H1 (cell line): ENCODE measurements at places on chromosomes 3 and 15.

DNA sequence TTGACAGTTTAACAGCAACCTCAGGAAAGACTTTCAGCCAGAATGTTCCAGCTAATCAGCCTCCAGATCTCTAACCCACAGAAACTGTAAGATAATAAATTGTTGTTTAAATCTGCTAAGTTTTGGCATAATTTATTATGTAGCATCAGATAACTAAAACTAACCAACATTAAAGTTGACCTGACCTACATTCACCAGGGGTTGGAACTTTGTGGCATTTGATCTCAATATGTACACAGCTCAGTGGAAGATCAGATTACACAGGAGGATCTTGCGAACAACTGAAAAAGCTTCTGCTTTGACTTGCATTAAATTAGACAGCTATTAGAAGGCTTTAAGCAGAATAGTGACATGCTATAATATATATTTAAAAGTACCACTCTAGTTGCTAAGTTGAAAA lies 91.4 kb upstream of the POU1F1 start:
- no peak for DNase-seq

DNA sequence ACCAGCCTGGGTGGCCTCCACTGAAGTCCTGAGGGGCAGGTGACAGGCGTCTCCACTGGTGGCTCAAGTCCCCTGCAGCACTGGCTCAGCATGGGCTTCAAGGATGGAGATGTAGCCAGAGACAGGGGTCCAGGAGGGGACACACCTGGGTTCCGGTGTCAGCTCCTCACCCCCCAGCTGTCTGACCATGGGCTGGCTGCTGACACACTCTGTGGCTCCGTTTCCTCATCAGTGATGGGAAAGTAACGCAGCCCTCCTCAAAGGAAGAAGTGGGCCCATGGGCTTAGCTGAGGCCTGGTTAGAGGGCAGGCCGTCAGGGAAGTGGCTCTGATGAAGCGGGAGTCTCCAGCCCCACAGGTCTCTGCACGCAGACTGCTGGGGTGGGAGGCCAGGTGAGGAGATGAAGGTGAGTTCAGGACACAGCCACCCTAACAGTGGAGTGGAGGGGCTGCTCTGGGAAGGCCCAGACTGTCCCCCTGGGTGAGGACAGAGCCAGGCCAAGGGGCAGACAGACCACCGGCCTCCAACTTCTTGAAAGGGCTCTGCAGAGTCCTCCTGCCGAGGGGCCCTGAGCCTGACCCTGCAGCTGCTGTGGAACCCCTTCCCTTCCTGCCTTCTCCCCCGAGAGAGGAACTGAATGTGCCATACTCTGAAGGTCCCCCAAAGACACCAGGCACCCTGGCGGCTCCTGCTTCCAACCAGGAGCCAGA lies 24.0 kb downstream of the PSTPIP1 start:
- no peak for DNase-seq

GRCh38 chr3:71322154-71322553 lies 261.4 kb downstream of the FOXP1 start:
- DNase-seq, result no peak

DNA sequence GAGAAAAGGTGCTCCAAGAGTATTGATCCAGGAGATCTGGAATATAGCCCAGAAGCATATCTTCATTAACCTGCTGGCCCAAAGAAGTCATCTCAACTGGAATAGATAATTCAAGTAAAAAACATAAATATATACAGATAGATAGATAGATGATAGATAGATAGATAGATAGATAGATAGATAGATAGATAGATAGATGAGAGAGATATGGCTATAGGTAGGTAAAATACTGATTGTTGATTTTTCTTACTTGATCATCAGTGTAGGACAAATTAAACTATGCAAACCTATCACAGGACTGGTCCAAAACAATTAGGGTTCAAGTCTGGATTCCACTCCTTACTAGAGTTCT lies 83.6 kb downstream of the TNIK start:
- no peak for DNase-seq

DNA sequence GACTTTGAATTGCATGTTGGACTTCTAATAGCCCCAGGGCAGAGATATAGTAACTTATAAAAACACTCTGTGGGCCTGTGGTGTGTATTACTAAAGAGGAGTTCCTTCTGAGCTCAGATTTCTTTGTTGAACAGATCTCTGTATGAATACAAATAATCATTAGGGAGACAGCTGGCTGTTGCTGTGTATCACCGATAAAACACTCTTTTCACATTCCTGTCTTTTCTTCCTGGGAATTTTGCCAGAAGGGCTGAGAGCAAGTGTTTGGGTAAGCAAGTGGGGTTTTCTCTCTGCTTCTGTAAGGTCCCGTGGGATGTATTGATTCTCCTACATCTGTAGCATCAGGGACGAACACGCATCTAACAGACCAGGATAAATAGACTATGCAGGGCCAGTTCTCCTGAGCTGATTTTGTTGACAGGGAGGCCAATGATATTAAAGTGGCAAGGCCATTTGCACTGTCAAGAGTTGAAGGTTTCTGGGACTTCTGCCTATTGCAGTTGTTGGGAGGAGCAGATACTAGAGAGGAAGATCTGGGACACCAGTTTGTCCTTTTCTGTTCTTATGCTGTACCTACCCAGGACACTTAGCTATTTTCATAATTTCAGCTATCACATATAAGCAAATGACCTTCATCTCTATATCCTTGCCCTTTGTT lies 225.9 kb upstream of the CD96 start:
- no peak for DNase-seq

GRCh38 chr15:73482166-73482565 lies 39.2 kb downstream of the REC114 start:
- no peak for DNase-seq

DNA sequence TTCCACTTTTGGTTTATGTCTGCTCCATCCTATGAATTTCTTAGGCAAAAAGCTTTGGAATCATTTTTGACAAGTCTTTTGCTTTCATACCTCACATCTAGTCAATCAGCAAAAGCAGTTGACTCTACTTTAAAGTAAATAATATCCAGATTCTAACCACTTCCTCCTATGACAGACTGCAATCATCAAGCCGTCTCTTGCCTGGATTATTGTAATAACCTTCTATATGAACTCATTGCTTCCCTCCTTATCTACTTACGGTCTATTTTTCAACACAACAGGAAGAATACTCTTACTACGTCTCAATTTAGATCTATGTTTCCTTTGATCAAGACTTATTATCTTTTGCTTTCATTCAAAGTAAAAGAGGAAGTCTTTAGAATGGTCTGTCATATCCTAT lies 20.7 kb downstream of the CLDN1 start:
- DNase-seq, result no peak

DNA sequence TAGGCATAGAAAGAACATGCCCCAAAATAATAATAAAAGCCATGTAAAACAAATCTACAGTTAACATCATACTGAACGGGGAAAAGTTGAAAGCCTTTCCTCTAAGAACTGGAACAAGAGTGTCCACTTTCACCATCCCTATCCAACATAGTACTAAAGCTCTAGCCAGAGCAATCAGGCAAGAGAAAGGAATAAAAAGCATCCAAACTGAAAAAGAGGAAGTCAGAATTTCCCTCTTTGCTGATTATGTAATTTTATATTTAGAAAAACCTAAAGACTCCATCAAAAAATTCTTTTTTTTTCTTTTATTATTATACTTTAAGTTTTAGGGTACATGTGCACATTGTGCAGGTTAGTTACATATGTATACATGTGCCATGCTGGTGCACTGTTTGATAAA lies 661.6 kb upstream of the CBLB start:
- no peak for DNase-seq

GRCh38 chr3:185151101-185151963 lies 1.5 kb downstream of the C3orf70 start:
- DNase-seq, result no peak

DNA sequence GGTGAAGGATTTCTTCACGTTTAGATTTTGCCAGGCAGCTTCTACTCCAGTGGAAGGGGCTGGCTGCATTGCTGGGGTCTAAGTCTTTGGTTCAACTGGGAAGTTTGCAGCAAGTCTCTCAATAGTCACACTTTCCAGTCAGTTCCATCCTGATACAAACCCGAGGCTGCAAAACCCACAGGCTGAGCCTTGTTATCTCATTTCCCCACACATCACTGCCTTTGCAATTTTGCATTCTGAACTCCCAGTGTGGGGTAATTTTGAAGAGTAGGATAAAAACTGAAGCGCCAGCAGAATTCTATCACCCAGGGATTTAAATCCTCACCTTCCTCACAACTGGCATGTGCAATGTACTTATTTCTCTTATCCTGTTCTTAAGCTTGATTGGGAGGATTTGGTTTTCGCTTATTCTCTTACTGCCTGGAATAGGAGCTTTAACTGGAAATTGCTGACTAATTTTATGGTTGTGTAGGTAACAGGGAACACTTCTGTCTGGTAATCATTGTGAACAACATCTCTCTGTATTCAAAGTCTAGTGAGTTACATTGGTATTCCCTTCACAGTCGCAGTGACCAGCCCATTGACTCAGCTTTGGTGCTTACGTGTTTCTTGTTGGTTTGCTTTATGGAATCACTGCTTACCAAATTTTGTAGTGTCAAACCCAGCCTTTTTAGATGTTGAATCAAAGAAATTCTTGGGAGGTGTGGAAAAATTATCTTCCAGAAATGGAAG lies 142.0 kb upstream of the TOPAZ1 start:
- DNase-seq, result no peak

DNA sequence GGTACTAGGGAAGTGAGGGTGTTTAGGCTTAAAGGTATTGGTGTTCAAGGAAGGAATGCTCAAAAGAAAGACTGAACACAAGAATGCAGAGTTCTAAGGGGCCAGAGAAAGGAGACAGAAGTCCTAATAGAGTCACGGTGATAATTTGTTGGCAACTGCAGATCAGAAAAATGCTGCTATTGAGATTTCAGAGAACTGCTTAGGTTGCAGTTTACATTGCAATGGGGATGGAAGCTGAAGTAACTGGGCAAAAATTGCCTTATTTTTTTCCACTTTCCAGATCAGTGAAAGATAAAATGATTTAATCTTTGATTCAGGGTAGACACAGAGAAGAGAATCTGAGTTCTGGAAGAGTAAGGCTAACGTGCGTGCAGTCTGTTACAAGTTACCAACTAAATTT lies 199.8 kb downstream of the SQOR start:
- DNase-seq, result no peak

DNA sequence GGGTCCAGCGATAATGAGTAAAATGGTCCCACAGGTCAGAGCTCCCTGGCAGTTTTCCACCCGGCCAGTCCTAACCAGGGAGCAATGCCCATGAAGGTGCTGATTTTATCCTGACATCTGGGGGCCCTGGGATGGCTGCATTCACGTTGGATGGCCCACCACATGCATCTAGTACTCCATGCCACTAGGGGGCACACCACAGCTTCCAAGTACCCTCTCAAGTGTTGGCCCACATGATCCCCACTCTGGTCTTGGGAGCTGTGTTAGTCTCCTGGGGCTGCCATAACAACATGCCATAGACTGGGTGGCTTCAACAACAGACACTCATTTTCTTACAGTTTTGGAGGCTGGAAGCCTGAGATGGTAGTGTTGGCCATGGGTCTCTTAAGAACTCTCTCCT lies 225.5 kb downstream of the SLCO3A1 start:
- no peak for DNase-seq

DNA sequence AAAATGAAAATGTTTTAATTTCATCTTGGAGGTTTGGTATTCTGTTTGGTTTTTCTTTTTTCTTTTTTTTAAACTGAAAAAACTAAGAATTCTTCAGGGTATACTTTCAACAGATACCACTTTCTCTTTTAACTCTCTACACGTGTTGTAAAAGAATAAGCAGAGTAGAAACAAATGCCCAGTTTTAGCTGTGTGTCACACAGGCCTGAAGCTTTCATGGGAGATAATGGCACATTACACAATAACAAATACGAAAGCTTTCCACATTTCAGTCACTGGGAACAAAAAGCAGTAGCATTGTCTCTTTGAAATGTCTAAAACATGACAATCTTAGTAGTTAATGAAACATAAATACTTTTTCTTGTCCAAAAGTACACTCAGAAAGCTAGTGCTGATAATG lies 818.5 kb downstream of the TBL1XR1 start:
- no peak for DNase-seq

GRCh38 chr3:60309539-60310268 lies 941.5 kb downstream of the FHIT start:
- DNase-seq, result no peak

DNA sequence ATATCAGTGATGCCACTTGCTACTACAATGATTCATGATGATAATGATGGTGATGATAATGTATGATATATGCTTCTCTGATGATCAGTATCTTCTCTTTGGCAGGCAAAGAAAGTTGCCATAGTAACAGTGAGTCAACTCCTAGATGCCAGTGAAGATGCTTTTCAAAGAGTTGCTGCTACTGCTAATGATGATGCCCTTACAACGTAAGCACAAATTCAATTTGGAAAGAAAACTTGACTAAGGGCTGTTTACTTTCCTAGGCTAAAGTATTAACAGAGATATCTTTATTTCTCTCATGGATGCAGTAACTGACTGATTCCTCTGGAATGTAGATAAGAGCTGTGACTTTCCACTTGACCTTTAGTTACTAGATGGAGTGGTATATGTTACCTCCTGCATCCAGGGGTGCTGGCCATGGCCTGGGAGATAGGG lies 27.8 kb downstream of the ADGRG7 start:
- no peak for DNase-seq

DNA sequence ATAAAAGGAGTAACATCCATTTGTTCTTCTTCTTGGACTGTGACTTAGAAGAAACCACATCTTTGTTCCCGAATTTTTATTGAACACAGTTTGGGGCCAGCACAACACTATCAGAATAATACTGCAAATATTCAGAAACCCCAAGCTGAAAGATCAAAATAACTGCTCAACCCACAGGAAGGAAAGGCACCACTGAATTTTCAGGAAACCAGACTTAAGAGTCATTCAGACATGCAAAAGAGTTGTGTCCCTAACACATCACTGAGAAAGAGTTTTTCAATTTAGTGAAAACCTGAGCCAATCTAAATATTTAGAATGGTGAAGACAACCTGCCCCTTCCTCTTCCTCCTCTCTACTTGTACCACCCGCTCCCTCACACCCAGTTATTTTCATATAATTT lies 295.0 kb upstream of the RORA start:
- no peak for DNase-seq
